ENCODE measurements at places on chromosomes 4 and X.
A peak's percentile ranks its signal among the peaks of the same experiment; 100 is the strongest.

DNA sequence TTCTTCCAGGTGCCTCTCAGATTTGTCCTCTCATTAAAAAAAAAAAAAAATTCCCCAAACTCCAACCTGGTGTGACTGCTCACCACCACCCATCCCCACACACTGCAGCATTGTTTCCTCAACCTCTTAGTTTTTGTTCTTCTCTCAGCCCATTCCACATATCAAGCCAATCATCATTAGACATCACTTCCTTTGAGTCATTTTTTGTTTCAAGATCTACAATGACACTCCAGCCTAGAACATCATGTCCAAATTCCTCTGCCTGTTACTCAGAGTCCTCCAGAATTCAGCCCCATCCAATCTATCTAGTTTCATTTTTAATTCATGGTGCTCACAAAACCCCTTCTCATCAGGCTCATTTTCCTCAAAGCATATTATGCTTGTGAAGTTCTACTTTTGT is 262.5 kb upstream of the TEX13A start:
- no peak for DNase-seq

GRCh38 chrX:10028283-10029104 is 61.3 kb downstream of the CLDN34 start:
- DNase-seq = no peak

GRCh38 chr4:48033412-48033811 is 16.8 kb downstream of the NIPAL1 start:
- DNase-seq = no peak

DNA sequence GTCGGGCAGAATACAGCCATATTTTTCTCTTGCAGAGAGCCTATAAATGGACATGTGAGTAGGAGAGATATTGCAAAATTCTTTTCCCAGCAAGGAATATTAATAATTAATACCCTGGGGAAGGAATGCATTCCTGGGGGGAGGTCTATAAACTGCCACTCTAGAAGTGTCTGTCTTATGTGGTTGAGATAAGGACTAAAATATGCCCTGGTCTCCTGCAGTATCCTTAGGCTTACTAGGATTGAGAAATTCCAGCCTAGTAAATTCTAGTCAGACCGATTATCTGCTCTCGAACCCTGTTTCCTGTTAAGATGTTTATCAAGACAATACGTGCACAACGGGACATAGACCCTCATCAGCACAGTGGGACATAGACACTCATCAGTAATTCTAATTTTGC is 872.6 kb downstream of the FSTL5 start:
- DNase-seq = no peak

DNA sequence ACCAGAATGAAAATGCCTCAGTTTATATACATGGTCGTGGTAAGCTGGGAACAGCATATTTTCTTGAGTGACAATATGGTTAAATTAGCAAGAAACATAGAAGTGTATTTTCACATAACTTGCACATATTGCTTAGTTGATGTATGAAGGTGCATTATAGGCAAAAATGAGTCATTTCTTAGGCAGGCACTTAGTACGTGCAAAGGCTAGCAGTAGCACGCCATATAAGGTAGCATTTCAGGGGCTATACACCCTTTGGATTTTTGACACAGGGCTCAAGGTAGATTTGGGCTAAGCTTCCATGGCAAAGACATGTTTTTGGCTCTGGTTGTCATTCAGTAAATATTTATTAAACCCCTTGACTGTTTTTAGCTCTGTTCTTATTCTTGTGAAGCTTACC is 33.1 kb downstream of the PCDH7 start:
- DNase-seq = no peak

GRCh38 chr4:98493296-98493695 is 165.1 kb downstream of the TSPAN5 start:
- no peak for DNase-seq

- DNase-seq = no peak
Measured at GRCh38 chr4:128241019-128241418, 46.6 kb downstream of the PGRMC2 start.

GRCh38 chr4:26784207-26784865 is 76.3 kb upstream of the STIM2 start:
- no peak for DNase-seq

DNA sequence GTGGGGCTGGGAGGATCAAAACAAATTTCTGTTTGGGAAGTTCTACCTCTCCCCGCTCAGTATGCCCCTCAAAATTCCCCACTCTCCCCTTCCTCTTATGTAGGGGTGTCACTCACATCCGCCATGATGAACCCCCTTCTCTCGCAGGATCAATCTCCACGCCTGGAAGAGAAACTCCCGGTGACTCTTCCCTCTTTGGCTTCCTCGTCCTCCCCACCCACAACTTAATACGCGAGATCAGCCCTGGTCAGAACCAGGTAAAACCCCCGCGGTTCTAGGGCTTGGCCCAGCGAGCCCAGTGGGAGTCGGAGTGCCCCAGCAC is 427 bp downstream of the LAMTOR3 start:
- DNase-seq = no peak

DNA sequence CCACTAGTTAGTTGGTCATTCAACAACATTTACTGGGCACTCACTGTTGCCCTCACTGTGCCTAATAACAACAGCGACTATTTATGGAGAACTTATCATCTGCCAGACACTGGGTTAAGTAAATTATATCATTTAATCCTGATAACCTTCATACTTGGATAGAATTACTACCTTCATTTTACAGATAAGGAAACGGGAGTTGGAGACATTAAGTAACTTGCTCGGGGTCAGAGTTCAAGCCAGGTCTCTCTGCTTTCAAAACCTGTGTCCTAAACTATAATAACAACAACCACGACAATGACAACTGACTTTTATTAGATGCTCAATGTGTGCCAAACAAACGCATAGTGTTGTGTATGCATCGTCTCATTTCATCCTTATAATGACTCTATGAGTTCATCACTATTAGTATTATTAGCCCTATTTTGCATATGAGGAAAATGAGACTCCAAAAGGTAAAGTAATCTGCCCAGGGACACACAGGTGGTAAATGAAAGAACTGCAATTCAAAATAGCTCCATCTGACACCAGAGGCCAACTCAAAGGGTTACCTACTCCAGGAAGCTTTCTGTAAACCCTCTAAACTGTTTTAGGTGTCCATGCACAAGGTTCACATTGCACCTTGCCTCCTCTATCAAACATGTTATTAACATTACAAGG is 98.4 kb upstream of the ACSL4 start:
- no peak for DNase-seq

GRCh38 chrX:132613801-132614200 is 125.0 kb upstream of the MBNL3 start:
- DNase-seq = no peak

GRCh38 chr4:38099908-38100407 is 139.8 kb downstream of the PTTG2 start:
- peak; percentile 92 for DNase-seq

- no peak for DNase-seq
Measured at GRCh38 chr4:137775701-137776100, 243.4 kb upstream of the PCDH18 start.

- DNase-seq = no peak
Measured at GRCh38 chr4:110104661-110105060, 93.8 kb downstream of the ELOVL6 start.

- DNase-seq = no peak
Measured at GRCh38 chr4:123495530-123495929, 98.9 kb downstream of the SPRY1 start.

GRCh38 chr4:74930162-74930561 is 2.8 kb upstream of the PARM1 start:
- DNase-seq = no peak

DNA sequence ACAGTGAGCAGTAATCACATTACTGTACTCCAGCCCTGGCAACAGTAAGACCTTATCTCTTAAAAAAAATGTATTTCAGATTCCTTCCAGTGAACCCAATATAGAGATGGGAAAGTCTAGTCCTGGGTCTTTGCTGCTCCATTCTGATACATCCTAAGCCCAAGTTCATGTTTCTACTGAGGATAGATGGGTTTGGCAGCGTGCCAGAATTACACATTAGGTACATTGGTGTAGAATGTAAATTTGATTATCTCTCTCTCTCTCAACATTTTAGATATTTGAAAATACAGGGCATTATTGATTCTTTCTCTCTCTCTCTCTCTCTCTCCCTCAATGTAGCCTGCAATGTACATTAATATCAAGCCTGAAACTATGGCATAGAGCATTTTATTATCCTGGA is 43.5 kb upstream of the ZNF330 start:
- no peak for DNase-seq

DNA sequence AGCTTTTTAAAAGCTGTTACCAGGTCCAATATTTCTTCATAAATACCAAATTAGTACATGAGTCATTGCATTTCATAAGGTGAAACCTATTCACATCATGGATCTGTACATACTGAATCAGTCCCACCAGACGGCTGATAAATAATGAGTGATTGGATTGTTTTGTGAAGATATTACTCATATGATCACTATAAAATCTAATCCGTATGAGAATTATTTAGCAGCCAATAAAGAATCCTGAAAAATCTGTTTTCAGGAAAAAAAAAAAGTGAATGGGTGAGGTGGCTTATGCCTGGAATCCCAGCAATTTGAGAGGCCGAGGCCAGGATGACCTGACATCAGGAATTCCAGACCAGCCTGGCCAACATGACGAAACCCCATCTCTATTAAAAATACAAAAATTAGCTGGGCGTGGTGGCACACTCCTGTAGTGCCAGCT is 438.1 kb downstream of the INPP4B start:
- DNase-seq = peak; percentile 79

DNA sequence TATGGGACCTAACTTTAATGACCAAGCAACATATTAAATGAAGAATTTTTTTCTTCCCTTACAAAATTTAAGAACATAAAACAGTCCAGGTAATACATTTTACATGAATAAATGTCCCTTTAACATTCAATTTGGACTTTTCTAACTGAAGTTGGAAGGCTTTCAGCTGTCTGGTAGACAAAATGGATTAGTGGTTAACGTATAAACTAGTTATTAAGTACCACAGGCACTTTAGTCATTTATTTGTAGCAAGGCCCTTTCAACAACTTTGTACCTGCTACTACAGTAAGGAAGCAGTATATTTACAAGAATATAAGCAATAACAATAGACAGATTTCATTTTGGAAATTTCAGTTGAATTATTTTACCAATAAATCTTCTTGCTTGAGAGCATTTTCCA is 152.5 kb upstream of the TENT5D start:
- no peak for DNase-seq
